ENCODE measurements at places on chromosomes 5 and 9. TPM values are rescaled to one million over a fixed set of nuclear protein-coding genes. Genes with fewer than 3 reads are reported as not detected.

GADD45G gene
- total RNA-seq, result not detected

SAPCD2 gene
- total RNA-seq, result 36.3 TPM

PCDHGB1 gene
- total RNA-seq, result 1.4 TPM

FREM1 gene
- under 0.01 TPM for total RNA-seq

TAS2R1 gene
- total RNA-seq, result not detected

IFNA2 gene
- not detected for total RNA-seq

STK32A gene
- total RNA-seq, result not detected

GPRIN1 gene
- 8.7 TPM for total RNA-seq

FGF18 gene
- total RNA-seq, result not detected

PCDHB4 gene
- total RNA-seq, result 0.17 TPM

IGFBPL1 gene
- 0.17 TPM for total RNA-seq

PSD2 gene
- under 0.01 TPM for total RNA-seq

GGTA1 gene
- 8.7 TPM for total RNA-seq

ADAMTS6 gene
- 47.0 TPM for total RNA-seq

PCDHB6 gene
- 0.05 TPM for total RNA-seq

NEURL1B gene
- 26.0 TPM for total RNA-seq

PCDHA12 gene
- 0.17 TPM for total RNA-seq

OTP gene
- not detected for total RNA-seq

SLC4A9 gene
- total RNA-seq, result not detected

DTWD2 gene
- total RNA-seq, result 3.1 TPM

SCGB3A1 gene
- 0.85 TPM for total RNA-seq

PCDHB10 gene
- 0.70 TPM for total RNA-seq

CER1 gene
- total RNA-seq, result not detected

RANBP17 gene
- 16.3 TPM for total RNA-seq

SCGB3A2 gene
- total RNA-seq, result not detected

CDH9 gene
- total RNA-seq, result not detected

ARHGEF37 gene
- 16.0 TPM for total RNA-seq

PCDHB8 gene
- total RNA-seq, result 0.34 TPM

CEL gene
- total RNA-seq, result 0.17 TPM

PPP2R2B gene
- total RNA-seq, result not detected

LCN15 gene
- 0.05 TPM for total RNA-seq

TRIM36 gene
- total RNA-seq, result 0.34 TPM

TLX3 gene
- total RNA-seq, result not detected

BAAT gene
- not detected for total RNA-seq

PLAC8L1 gene
- not detected for total RNA-seq

ADAMTS12 gene
- total RNA-seq, result 2.3 TPM

SLC34A1 gene
- total RNA-seq, result not detected

NR2F1 gene
- total RNA-seq, result 98.7 TPM

ARID3C gene
- total RNA-seq, result 0.51 TPM

UTP15 gene
- total RNA-seq, result 20.2 TPM

NR5A1 gene
- total RNA-seq, result not detected

SELENOP gene
- 79.4 TPM for total RNA-seq

PRR16 gene
- not detected for total RNA-seq

SYNPO gene
- total RNA-seq, result 14.6 TPM

PIP5KL1 gene
- total RNA-seq, result 0.70 TPM

ABHD17B gene
- 76.9 TPM for total RNA-seq

BTNL3 gene
- not detected for total RNA-seq

ANKRD31 gene
- 0.05 TPM for total RNA-seq

KIF24 gene
- 5.6 TPM for total RNA-seq

LMX1B gene
- total RNA-seq, result not detected

ROR2 gene
- total RNA-seq, result not detected

RAPGEF1 gene
- 69.3 TPM for total RNA-seq
